Nucleus accumbens (tissue), 56 donors: ENCODE measurements at places on chromosomes 2 and 18.

- no peak for DNase-seq
Measured at GRCh38 chr18:31801078-31801477, 40.4 kb upstream of the SLC25A52 start.

GRCh38 chr2:76946631-76947145, 575.5 kb downstream of the LRRTM4 start:
- no peak for DNase-seq

DNA sequence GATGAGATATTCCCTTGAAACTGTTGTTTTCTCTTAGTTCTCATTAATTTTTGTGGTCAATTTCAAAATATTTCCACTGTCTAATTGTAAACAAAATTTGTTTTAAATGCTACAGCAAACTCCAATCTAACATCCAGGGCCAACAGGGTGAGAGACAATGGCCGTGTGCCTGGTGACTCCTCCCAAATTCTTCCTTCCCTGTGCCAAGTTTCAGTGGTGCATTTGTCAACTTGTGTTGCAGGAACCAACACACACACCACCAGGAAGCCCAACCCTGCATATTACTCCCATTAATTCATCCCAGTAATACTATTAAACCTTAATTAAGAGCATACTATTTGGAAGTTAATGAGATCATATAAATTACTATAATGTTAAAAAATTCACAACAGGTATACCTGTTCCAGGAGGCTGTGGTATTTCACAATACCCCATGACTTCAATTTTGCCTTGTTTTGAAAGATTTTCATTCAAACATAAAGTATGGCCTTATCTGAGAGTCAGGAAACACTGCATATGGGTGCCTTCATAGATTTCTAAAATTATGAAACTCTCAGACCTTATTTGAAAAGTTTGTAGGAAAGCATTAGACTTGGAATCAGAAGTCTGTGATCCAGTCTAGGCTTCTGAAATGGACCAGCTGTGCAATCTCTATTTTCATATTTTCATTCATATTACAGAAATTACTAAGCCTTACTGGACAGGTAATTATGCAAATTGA, 1.1 kb downstream of the SERPINB2 start:
- DNase-seq: no peak

- no peak for DNase-seq
Measured at GRCh38 chr18:36757081-36757480, 71.7 kb downstream of the TPGS2 start.

DNA sequence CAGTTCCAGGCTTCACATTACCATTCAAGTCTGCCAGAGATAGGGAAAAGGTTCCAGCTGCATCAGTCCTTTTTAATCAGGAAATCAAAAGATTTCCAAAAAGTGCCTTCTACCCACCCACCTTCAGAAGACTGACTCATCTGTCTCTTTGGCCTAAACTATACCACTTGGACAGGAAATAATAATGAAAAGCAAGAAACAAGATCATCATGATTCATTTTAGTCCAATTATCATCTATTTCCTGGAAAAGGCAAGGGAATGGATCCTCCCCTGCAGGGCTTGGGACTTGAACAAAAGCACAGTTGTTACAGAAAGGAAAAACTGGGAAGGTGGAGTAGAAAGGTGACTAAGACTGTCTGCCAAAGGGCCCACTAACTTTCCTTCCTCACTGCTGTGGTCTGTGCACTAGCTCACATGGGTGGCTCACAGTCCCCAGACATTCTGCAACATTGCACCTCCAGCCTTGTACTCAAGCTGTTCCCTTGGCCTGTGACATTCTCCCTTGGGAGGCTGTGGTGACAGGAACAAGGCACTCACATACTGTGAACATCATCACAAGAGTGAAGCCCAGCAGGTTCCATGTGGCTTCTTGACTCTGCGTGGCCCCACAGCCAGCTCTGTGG, 75.3 kb downstream of the VSNL1 start:
- DNase-seq: no peak

DNA sequence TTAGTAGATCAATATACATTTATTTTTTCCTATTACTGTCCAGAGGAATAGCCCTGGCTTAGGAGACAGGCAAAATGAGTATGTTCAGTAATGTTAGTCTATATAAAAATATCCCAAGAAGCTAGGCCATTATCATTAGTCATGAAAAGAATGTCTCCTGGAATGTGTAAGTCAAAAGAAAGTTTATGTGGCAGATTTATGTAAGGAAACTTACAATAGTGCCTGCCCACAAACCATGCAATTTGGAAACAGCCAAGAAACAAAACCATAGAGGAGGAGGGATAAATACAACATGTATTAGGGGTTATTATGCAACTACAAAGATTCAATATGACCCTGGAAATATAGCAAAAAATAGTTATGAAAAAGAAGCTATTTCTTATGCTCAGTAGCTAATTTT, 96.3 kb downstream of the NOL4 start:
- DNase-seq: no peak

- no peak for DNase-seq
Measured at GRCh38 chr2:204268458-204268857, 276.8 kb upstream of the PARD3B start.

- DNase-seq: no peak
Measured at GRCh38 chr2:230914886-230915285, 10.2 kb downstream of the GPR55 start.

DNA sequence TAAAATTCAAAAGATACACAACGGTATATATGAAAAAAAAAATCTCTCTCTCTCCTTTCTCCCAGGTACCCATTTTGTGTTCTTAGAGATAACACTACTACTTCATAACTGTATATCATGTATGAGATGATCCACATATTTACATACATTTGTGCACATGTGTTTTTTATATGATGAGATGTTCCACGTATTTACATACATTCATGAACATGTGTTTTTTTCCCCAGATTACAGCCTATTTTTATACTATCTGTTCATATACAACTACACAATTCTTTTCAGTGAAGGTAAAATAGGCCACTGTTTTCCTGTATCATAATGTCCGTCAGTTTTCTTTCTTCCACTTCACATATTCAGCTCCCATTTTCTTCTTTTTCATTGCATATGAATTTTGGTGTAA, 808.9 kb downstream of the LRRTM4 start:
- no peak for DNase-seq

GRCh38 chr2:209321076-209321475, 102.8 kb upstream of the MAP2 start:
- no peak for DNase-seq

DNA sequence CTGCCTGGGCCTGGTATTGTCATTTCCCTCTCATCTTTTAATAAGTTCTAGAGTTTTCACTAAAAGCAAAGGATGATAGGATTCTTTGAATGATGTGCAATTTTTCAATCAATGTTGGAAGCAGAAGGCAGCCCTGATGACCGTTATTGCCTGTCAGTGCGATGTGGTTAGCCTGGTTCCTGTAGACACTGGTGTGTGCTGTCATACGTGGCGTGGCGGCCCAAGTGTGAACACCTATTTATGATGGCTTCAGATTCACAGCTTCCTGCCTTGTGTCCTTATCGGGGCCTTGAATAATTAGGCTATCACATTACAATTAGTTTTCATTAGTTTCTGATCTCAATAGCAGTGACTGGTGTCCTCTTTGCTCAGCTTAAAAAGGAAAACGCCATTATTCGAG, 218.5 kb downstream of the TPGS2 start:
- DNase-seq: no peak

DNA sequence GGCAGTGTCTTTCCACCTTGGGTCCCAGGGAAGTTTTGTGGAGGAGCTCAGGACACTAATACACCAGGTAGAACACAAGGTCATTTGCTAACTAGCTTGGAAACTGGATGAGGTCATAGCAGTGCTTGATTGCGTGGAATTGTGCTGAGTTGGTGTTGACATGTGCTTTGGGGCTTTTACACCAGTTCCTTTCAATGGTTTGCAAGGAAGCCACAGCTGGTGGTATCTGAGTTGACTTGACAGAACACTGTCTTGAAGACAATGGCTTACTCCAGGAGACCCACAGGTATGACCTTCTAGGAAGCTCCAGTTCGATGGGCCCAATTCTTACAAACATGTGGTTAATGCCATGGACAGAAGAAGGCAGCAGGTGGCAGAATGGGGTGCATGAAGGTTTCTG, 5.9 kb downstream of the CTLA4 start:
- DNase-seq: no peak

GRCh38 chr2:229363185-229363814, 92.2 kb upstream of the PID1 start:
- DNase-seq: no peak

- DNase-seq: no peak
Measured at GRCh38 chr2:9678544-9678943, 47.7 kb upstream of the YWHAQ start.
